ENCODE measurements at places on chromosomes 2 and 18. TPM values are rescaled to one million over a fixed set of nuclear protein-coding genes. Genes with fewer than 3 reads are reported as not detected.

DNA sequence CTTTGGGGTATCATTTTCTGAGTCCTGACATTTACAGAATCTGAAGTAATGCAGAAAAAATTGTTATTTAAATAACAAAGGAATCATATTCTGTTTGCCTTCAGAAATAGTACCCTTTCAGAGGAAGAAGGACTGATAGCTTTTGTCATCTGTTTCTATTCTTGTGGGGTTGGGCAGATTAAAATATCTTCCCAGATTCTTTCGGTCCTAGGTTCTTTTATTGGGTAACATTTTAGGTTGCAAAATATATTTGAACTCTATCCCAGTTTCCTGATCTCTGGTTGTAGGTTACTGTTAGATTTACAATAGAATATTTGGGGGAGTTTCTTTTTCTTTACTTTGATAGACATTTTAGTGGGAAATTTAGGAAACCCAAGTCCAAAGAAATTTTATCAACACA lies 550.5 kb downstream of the SPAG16 start:
- no peak for DNase-seq

DNA sequence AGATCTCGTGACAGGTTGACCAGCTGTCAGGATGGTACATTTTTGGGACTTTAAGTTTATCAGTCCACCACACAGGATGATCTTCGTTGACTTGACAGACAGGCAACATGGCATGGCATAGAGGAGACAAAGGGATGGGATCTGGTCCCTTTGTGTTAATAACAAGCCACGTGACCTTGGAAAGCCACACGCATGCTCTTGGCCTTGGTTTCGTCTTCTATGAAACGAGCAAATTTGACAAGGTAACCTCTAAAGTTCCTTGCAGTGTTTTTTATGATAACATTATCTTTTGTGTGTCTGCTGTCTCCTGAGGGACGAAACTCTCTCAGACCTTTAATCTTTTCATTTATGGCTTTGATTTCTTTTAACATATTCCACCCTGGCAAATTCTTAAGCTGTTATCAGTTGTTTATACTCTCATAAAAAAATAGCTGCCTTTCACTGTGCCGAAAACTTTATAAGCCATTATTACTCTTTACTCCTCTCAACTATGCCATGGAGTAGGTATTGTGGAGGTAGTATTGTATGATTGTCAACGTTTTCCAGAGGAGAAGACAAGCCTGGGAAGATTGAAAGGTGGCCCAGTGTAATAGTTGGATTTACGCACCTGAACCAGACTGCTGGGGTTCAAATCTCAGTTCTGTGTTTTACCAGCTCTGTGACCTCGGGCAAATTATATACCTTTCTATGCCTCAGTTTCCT lies 81.3 kb downstream of the MYOM1 start:
- DNase-seq = no peak

GRCh38 chr2:200472853-200473464 lies 36.9 kb downstream of the KCTD18 start:
- no peak for DNase-seq

GRCh38 chr18:48563027-48563426 lies 24.2 kb downstream of the CTIF start:
- DNase-seq = no peak

DNA sequence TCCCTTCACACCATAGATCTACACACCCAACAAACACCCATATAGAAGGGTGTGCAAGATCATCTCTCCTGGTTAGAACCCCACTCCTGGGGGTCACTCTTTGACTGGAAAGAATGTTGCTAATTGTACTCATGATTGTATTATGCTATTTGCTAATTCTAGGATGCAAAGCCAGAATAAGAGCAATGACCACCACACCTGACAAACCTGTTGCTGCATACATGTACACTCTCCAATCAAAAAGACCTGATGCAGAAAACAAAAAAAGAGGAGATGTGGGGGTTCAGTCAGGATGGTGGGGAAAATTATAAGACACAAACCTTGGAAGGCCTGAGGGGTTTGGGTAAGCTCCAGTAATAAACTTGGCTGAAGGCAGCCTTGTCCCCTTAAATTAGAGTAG lies 36.9 kb upstream of the PDK1 start:
- no peak for DNase-seq

GRCh38 chr18:40670668-40671375 lies 1284.2 kb upstream of the PIK3C3 start:
- no peak for DNase-seq

DNA sequence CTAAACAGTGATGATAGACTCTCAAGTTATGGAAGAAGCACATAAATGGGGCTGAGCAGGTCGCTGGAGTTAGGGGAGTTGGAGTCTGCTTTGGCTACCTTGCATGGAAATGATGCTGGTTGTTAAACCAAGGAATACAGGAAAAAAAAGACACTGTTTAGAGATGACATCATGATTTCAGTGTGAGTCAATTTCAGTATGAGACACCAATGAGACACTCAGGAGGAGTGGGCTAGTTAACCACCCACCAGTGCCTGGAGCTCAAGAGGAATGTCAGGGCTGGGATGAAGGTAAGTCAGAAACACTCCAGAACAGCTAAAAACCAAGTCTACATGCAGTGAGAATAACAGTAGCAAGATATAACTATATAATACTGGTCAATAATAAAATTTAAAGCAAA lies 303.6 kb downstream of the SOX11 start:
- no peak for DNase-seq

GRCh38 chr18:7945882-7946281 lies 378.8 kb downstream of the PTPRM start:
- no peak for DNase-seq

GRCh38 chr2:175168564-175168945 lies 552 bp upstream of the ATF2 start:
- DNase-seq = no peak

GRCh38 chr18:72903033-72903432 lies 35.2 kb upstream of the NETO1 start:
- DNase-seq = no peak

Gene RNF181
- total RNA-seq = 89.9 TPM

Gene RTTN
- 12.3 TPM for total RNA-seq

Gene SPTBN1
- 313 TPM for total RNA-seq

Gene RAPH1
- total RNA-seq = 90.7 TPM

Gene ITGB6
- 302 TPM for total RNA-seq
